ENCODE measurements at places on chromosomes 1 and 21.

- DNase-seq = peak; percentile 84
Observed at GRCh38 chr1:203504400-203505250, 10.7 kb downstream of the OPTC start.

DNA sequence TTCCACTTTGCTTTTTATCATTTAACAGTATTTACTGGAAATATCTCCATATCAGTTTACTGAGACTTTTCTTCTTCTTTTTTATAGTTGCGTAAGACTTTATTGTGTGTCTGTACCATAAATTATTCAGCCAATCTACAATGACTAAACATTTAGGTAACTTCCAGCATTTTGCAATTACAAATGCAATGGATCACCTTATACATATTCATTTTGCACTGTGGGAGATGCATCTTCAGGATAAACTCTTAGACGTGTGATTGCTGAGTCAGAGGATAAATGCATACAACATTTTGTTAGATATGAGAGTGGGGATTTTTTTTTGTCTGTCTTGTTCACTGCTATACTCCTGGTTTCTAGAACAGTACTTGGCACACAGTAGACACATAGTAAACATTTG, 95.7 kb upstream of the GCLM start:
- DNase-seq = no peak

DNA sequence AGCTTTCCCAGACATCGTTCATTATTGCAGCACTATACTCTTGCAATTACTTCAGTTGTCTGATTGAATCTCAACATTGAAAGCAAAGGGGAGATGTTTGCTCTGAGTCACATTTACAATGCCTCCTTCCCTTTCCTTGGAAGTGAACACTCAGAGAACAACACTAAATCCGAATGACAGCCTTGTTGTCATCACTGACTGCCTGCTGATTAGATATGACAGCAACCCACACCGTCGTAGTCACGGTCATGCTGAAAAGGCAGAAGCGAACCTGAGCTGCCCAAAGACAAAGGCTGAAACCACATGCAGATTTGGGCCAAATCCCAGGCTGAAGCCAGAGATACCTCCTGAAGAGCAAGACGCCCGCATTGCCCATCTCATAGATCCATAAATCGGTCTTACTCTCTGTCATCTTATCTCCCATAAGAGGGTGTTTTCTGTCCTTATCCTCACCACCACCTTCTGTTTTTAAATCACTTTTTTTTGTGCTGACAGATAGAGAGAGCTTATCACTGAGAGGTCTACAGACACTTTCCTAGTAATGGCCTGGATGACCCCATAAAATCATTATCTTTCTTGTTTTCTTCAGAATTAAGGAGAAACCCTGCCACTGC, 47.5 kb downstream of the TMCO4 start:
- DNase-seq = no peak

GRCh38 chr1:183893561-183894289, 88.8 kb downstream of the RGL1 start:
- no peak for DNase-seq

GRCh38 chr1:36522021-36522420, 39.3 kb upstream of the CSF3R start:
- DNase-seq = no peak

DNA sequence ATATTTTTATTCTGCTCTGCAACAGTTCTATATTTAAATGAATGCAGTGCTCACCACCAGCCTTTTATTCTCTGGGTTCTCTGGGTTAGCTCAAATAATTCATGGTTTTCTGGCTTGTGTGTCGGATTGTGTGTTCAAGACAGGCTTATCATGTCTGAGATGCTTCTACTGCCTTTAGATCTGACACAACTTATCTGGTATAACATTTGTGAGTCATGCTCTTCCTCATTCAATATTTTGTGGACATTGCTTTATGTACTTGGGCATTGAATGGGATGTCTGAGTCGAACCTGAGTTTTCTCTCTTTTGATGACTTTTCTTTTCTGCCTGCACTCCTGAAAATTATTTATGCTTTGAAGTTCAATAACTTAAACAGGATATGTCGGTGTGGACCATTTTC, 17.6 kb upstream of the PKP1 start:
- no peak for DNase-seq

- DNase-seq = no peak
Observed at GRCh38 chr1:24806588-24806987, 61.3 kb downstream of the CLIC4 start.

GRCh38 chr1:161159913-161160243, 578 bp downstream of the USP21 start:
- no peak for DNase-seq

DNA sequence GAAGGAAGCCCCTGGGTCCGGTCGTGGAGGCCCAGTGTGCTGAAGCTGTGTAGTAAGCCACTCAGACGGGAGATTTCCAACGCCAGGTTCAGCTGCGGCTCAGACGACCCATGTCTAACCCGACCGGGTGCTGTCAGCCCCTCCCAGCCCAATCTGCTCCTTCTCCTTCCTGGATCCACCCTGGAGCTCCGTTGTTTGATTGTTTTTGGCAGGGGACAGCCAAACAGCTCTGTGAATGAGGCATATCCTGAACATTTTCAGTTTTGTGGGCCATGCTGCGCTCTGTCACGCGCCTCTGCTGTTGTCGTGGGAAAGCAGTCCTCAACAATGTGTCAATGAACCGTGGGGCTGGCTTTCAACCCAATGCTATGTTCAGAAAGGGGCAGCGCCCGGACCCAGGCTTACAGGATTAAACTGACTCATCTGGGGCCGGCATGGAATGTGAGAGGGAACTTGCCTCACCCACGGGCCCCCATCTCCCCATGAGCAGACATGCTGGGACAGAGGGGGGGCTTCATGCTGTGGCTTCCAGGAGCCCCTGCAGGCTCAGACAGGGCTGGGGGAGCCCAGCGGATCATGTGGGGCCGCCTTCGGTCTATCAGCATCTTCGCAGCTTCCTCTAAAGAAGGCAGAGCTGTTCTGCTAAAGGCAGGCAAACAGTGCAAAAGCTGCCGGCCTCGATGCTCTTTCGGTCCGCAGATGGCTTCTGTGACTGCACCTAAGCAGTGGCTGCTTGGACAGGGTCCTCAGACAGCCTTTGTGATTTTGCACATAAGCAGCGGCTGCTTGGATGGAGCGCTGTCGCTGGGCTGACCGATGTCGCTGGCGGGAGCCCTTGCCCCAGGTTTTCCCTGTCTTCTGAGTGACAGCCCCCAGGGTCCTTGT, 101.7 kb downstream of the RIPK4 start:
- DNase-seq = no peak

- no peak for DNase-seq
Observed at GRCh38 chr1:186454981-186455380, 5.9 kb downstream of the PDC start.

DNA sequence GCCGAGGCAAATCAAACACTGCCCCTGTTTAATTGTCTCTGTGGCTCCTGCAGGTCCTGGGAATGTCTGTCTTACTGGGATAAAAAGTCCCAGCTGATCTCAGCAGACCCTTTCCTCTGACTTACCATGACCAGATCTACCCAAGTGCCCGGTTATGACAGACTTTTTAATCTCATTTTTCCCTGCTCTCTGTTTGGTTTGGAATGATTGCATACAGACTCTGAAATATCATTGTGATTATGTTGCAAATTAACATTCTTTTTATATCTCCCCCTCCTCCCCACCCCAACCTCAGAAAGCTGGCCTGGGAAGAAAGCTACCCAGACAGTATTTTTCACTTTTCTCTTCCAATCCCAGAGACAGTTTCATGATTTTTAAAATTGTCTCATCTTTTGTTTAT, 16.3 kb downstream of the RAB7B start:
- no peak for DNase-seq

- DNase-seq = peak; percentile 42
Observed at GRCh38 chr1:222334026-222334680, 213.8 kb downstream of the HHIPL2 start.

- no peak for DNase-seq
Observed at GRCh38 chr1:192906334-192906733, 97.5 kb downstream of the RGS2 start.

- DNase-seq = peak; percentile 83
Observed at GRCh38 chr1:10939654-10940450, 72.6 kb upstream of the TARDBP start.

GRCh38 chr1:197222025-197222685, 45.9 kb upstream of the CRB1 start:
- no peak for DNase-seq

DNA sequence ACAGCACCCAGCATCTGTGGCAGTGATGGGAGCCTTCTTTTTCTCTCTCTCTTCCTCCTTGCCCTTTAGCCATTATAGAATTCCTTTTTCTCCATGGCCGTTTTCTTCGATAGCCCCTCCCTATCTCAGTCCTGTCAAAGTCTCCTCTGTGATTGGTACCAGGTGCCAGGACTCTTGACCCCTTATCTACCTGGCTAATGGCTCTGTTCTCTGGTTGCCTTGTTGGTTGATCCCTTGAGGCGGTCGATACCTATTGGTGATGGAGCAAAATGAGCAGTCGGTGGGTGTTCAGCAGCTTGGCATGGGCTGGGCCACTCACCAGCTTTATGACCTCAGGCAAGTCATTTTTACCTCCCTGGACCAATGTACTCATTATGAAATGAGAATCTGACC, 2.0 kb downstream of the ATF3 start:
- DNase-seq = peak; percentile 21

GRCh38 chr1:15207031-15207828, 39.8 kb upstream of the FHAD1 start:
- DNase-seq = no peak

Measured in activated CD4-positive, alpha-beta T cell treated with anti-CD3 and anti-CD28 coated beads, Interleukin-2, Interleukin-6, amounts not matched to agents 100 ng/mL and 50 ng/mL, durations not matched to agents 16 hours and 8 hours (primary cell).